Aorta (tissue), 5 donors: ENCODE measurements at places on chromosomes 6 and 20.

- H3K4me1 ChIP-seq = no peaks in the 10 kb centered on the region
- DNase-seq = no peak
- H3K4me3 ChIP-seq = no peak overlapping the region
Observed at GRCh38 chr6:10112871-10113549, 301.9 kb downstream of the TFAP2A start.

DNA sequence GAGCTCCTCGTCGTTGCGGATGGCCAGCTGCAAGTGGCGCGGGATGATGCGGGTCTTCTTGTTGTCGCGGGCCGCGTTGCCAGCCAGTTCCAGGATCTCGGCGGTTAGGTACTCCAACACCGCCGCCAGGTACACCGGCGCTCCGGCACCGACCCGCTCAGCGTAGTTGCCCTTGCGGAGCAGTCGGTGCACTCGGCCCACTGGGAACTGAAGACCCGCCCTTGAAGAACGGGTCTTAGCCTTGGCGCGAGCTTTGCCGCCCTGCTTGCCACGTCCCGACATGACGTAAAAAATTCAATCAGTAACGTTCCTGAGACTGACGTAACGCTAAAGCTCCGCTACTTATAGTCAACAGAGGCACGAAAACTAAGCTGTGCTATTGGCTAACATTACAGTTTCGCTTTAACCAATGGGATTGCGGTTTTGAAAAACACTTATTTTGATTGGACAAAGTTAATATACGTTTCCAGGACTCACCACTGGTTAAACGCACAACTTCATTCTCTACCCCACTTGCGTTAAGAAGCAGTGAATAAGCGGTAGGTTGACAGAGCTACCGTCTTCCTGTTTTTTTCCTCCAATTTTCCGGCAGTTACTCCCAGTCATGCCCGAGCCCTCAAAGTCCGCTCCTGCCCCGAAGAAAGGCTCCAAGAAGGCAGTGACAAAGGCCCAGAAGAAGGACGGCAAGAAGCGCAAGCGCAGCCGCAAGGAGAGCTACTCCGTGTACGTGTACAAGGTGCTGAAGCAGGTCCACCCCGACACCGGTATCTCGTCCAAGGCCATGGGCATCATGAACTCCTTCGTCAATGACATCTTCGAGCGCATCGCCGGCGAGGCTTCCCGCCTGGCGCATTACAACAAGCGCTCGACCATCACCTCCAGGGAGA, 73.9 kb downstream of the OR2B2 start:
- peak overlapping the region; percentile 79 for H3K4me3 ChIP-seq
- peak; percentile 91 for DNase-seq
- peak overlapping the region; percentile 97 for H3K27ac ChIP-seq
- no peaks in the 10 kb centered on the region for H3K36me3 ChIP-seq
- H3K4me1 ChIP-seq = no peaks in the 10 kb centered on the region
- no peaks in the 10 kb centered on the region for H3K27me3 ChIP-seq

GRCh38 chr20:45818239-45818638, 5.8 kb downstream of the UBE2C start:
- H3K4me1 ChIP-seq = no peaks in the 10 kb centered on the region
- peak overlapping the region; percentile 77 for H3K27ac ChIP-seq
- H3K27me3 ChIP-seq = no peaks in the 10 kb centered on the region
- no peak overlapping the region for H3K4me3 ChIP-seq
- H3K36me3 ChIP-seq = no peaks in the 10 kb centered on the region
- DNase-seq = no peak

DNA sequence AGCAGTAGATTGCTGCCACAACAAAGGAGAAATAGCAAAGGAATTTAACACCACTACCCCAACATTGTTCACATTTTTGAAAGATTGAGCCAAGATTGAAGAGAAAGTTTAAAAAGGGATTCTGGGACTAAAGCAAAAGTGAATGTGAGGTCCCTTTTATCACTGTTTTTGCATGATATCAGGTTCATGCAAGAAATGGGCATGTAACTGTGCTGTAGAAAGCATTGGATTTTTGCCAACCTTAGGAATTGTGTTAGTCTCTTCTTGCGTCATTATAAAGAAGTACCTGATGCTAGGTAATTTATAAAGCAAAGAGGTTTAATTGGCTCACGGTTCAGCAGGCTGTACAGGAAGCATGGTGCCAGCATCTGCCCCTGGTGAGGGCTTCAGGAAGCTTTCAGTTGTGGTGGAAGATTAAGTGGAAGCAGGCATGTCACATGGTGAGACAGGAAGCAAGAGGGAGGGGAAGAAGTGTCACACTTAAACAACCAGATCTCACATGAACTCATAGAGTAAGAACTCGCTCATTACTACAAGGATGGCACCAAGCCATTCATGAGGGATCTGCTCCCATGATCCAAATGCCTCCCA, 4.6 kb upstream of the GJB7 start:
- no peak for DNase-seq
- no peaks in the 10 kb centered on the region for H3K4me1 ChIP-seq
- H3K4me3 ChIP-seq = no peak overlapping the region
- no peak overlapping the region for H3K27ac ChIP-seq
- H3K36me3 ChIP-seq = no peaks in the 10 kb centered on the region
- no peaks in the 10 kb centered on the region for H3K27me3 ChIP-seq

DNA sequence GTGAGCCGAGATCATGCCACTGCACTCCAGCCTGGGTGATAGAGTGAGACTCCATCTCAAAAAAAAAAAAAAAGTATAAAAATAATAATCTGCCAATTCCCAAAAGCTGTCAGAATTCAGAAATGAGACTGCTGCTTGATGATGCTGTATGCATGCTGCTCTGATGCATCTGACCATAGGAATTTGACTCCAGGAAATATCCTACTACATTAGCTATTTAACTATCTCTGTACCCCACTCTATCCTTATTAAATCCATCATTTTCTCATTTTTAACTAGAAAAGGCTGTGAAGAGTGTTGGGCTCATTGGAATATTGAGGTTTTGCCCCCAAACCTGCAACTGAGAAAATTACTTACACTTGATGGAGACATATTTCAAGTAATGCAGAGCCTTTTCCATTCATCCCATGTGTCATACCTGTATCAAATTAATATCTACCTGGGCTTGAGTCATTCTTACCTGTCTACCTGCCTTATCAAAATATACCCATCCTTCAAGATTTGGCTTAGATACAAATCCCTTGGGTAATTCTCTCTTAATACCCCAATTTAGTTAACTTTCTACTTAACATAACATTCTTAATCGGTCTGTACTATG, 135.2 kb upstream of the PREP start:
- H3K4me3 ChIP-seq = no peak overlapping the region
- H3K4me1 ChIP-seq = no peaks in the 10 kb centered on the region
- no peak overlapping the region for H3K27ac ChIP-seq
- H3K36me3 ChIP-seq = no peaks in the 10 kb centered on the region
- H3K27me3 ChIP-seq = no peaks in the 10 kb centered on the region

DNA sequence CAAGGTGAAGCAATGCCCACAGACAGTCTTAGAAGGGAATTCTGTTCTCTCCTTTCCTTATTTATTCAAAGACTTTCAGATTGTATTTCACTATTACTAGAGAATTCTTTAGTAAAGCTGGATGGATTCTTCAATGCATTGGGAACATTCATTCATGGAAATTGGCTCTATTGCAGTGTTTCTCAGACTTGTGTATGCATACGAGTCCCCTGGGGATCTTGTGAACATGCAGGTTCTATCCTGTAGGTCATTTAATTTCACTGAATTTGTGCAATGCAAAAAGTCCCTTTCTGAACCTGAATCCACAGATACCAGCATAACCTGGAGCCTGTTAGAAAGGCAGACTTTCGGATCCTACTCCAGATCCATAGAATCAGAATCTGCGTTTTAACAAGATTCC, 160.9 kb upstream of the AHI1 start:
- no peak overlapping the region for H3K27ac ChIP-seq
- DNase-seq = no peak
- H3K36me3 ChIP-seq = no peaks in the 10 kb centered on the region
- H3K4me1 ChIP-seq = no peaks in the 10 kb centered on the region
- H3K4me3 ChIP-seq = no peak overlapping the region

GRCh38 chr20:50304501-50304856, 113.8 kb downstream of the CEBPB start:
- DNase-seq = peak; percentile 77
- H3K27me3 ChIP-seq = no peaks in the 10 kb centered on the region
- no peaks in the 10 kb centered on the region for H3K36me3 ChIP-seq
- no peak overlapping the region for H3K27ac ChIP-seq
- H3K4me1 ChIP-seq = no peaks in the 10 kb centered on the region

- no peak overlapping the region for H3K4me3 ChIP-seq
- no peaks in the 10 kb centered on the region for H3K27me3 ChIP-seq
- no peaks in the 10 kb centered on the region for H3K36me3 ChIP-seq
- H3K4me1 ChIP-seq = peaks cover 8% of the 10 kb centered on the region
- no peak for DNase-seq
Observed at GRCh38 chr6:53928641-53929040, 133.8 kb downstream of the LRRC1 start.

GRCh38 chr6:2165286-2165685, 80.1 kb downstream of the GMDS start:
- no peaks in the 10 kb centered on the region for H3K36me3 ChIP-seq
- no peak overlapping the region for H3K27ac ChIP-seq
- DNase-seq = no peak
- no peak overlapping the region for H3K4me3 ChIP-seq

- H3K36me3 ChIP-seq = no peaks in the 10 kb centered on the region
- H3K4me3 ChIP-seq = no peak overlapping the region
Observed at GRCh38 chr6:76708641-76709331, 636.3 kb upstream of the IMPG1 start.

DNA sequence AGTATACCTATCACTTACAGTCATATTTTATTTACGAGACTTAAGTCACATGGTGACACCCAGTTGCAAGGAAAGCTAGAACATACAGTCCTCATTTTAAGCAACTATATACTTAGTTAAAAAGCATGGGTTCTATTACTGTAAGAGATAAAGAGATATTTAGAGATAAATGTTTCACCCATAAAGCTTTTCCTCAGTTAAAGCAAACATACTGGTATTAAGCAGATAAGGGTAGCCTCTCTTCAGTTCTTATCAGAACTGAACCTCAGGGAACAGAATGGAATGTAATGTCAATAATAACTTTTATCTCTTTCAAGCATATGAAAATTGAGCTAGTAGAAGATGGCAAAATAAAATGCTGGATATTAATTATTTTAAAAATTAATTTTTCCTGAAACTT, 9.9 kb upstream of the ASCC3 start:
- H3K4me3 ChIP-seq = no peak overlapping the region
- H3K27me3 ChIP-seq = no peaks in the 10 kb centered on the region
- H3K4me1 ChIP-seq = peaks cover 3% of the 10 kb centered on the region
- DNase-seq = no peak
- H3K27ac ChIP-seq = no peak overlapping the region

- H3K4me1 ChIP-seq = no peaks in the 10 kb centered on the region
- no peak overlapping the region for H3K4me3 ChIP-seq
- no peaks in the 10 kb centered on the region for H3K36me3 ChIP-seq
- peaks cover 5% of the 10 kb centered on the region for H3K27me3 ChIP-seq
- no peak overlapping the region for H3K27ac ChIP-seq
Observed at GRCh38 chr6:20360471-20361119, 41.1 kb upstream of the E2F3 start.

DNA sequence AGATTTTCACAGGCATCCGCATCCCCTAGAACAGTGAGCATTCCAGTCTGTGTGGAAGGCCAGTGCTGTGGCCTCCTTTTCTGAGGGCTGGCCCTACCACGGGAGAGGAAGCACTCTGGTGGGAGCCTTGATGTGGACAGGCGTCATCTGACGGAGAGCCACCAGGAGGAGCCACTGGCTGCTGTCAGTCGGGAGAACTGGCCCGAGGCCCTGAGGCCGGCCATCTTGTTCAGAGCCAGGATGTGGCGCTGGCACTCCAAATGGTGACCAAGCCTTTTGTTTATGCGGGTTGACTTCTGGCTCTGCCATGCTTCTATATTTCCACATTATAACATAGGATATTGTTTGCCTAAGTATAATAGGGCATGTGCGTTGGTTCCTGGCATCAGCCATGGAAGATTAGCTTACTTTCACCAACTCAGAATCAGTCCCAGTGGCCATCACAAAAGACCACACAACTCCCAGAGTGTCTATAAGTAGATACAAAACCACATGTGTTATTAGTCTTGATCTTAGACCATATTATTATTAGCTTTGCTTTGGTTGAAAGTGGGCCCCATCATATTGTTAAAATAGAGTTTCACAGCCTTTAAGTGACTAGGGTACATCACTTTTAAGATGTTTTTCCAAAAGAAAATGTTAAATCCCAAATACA, 273.9 kb upstream of the TAB2 start:
- H3K36me3 ChIP-seq = no peaks in the 10 kb centered on the region
- no peak for DNase-seq
- H3K4me1 ChIP-seq = no peaks in the 10 kb centered on the region

DNA sequence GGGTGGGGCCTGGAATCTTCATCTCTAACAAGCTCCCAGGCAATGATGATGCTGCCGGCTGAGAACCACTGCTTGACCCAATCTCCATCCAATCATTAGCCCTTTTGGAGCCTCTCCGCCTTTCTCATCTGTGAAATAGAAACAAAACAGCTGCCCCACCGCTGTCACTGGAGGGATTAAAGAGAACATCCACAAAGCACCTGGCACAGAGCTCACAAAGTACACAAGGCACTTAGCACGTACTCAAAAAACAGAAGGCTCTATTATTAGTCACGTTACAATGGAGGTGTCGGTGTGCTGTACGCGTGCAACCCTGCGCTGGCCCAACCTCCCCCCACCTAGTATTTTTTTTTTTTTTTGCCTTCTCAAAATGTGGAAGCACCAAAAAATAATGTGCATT, 213.5 kb upstream of the ARID1B start:
- no peak for DNase-seq
- no peak overlapping the region for H3K27ac ChIP-seq
- no peaks in the 10 kb centered on the region for H3K4me1 ChIP-seq
- peaks cover 2% of the 10 kb centered on the region for H3K27me3 ChIP-seq
- no peak overlapping the region for H3K4me3 ChIP-seq
- no peaks in the 10 kb centered on the region for H3K36me3 ChIP-seq

GRCh38 chr6:91713911-91714310, 1127.0 kb upstream of the MAP3K7 start:
- no peaks in the 10 kb centered on the region for H3K4me1 ChIP-seq
- H3K4me3 ChIP-seq = no peak overlapping the region
- no peaks in the 10 kb centered on the region for H3K36me3 ChIP-seq
- no peak overlapping the region for H3K27ac ChIP-seq
- peaks cover 1% of the 10 kb centered on the region for H3K27me3 ChIP-seq
- no peak for DNase-seq

- H3K4me1 ChIP-seq = no peaks in the 10 kb centered on the region
- H3K4me3 ChIP-seq = no peak overlapping the region
- H3K27ac ChIP-seq = no peak overlapping the region
Observed at GRCh38 chr6:33142501-33143070, 49.7 kb downstream of the COL11A2 start.

GRCh38 chr6:92431502-92431901, 987.9 kb downstream of the EPHA7 start:
- H3K27me3 ChIP-seq = no peaks in the 10 kb centered on the region
- H3K4me3 ChIP-seq = no peak overlapping the region
- H3K27ac ChIP-seq = no peak overlapping the region
- no peak for DNase-seq
- no peaks in the 10 kb centered on the region for H3K36me3 ChIP-seq

GRCh38 chr6:134481966-134482365, 164.1 kb upstream of the SGK1 start:
- H3K4me1 ChIP-seq = no peaks in the 10 kb centered on the region
- H3K4me3 ChIP-seq = no peak overlapping the region
- no peaks in the 10 kb centered on the region for H3K36me3 ChIP-seq
